Stimulated activated CD8-positive, alpha-beta memory T cell treated with anti-CD3 and anti-CD28 coated beads, Interleukin-4, amount 100 ng/mL, for 4 hours (primary cell): ENCODE measurements at places on chromosomes 1 and 21.

- no peak for DNase-seq
These were observed 81.4 kb upstream of the CNIH3 start for GRCh38 chr1:224534731-224535130.

- no peak for DNase-seq
These were observed 3.0 kb downstream of the PCP4L1 start for GRCh38 chr1:161261261-161262235.

GRCh38 chr1:86616871-86617270 lies 70.0 kb downstream of the CLCA4 start:
- DNase-seq, result no peak

GRCh38 chr21:43613755-43614638 lies 45.3 kb downstream of the HSF2BP start:
- no peak for DNase-seq

DNA sequence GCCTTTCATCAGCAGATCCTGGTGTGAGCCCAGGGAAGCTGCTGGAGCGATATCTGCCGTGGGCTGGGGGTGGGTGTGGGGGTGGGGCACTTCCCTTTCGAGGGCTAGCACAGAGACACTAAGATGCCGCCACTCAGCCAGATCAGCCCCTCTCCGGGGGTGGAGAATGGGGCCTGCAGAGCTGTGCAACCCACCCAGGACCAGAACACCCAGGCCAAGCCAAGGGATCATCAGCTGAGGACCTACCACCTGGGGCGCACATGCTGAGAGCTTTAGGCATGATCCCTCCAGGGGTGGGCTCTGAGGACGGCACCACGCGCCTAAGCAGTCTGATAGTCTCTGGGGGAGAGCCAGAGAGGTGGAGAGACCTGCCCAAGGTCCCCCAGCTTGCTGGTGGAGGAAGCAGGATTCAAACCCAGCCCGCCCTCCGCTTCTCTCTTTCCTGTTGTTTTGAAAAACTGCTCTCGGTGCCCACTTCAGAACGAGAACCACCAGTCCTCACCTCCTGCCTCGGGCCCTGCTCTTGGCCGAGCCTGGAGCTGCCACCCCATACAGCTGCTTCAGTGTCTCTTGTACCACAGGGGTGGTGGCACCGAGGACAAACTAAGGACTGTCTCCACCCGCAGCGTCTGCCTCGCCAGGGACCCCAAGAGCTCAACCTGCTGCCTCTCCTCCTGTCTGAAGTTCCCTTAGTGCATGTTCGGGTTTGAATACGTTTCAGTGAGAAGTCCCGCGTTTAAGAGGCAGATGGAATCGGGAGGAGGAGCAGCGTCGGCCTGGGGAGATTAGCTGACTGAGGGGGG lies 39.7 kb upstream of the RUNX3 start:
- DNase-seq, result no peak

GRCh38 chr1:234647758-234648157 lies 37.8 kb upstream of the IRF2BP2 start:
- no peak for DNase-seq

GRCh38 chr1:217010253-217010652 lies 287.0 kb upstream of the ESRRG start:
- no peak for DNase-seq
